Large intestine (tissue), 12 donors: ENCODE measurements at places on chromosomes 5 and 9.

- DNase-seq = peak; percentile 50
These were observed 62.8 kb downstream of the PFDN1 start for GRCh38 chr5:140239939-140240700.

GRCh38 chr5:174608631-174609097 lies 115.7 kb upstream of the MSX2 start:
- DNase-seq = peak; percentile 69

GRCh38 chr5:74334762-74335384 lies 305.7 kb downstream of the ENC1 start:
- DNase-seq = no peak

DNA sequence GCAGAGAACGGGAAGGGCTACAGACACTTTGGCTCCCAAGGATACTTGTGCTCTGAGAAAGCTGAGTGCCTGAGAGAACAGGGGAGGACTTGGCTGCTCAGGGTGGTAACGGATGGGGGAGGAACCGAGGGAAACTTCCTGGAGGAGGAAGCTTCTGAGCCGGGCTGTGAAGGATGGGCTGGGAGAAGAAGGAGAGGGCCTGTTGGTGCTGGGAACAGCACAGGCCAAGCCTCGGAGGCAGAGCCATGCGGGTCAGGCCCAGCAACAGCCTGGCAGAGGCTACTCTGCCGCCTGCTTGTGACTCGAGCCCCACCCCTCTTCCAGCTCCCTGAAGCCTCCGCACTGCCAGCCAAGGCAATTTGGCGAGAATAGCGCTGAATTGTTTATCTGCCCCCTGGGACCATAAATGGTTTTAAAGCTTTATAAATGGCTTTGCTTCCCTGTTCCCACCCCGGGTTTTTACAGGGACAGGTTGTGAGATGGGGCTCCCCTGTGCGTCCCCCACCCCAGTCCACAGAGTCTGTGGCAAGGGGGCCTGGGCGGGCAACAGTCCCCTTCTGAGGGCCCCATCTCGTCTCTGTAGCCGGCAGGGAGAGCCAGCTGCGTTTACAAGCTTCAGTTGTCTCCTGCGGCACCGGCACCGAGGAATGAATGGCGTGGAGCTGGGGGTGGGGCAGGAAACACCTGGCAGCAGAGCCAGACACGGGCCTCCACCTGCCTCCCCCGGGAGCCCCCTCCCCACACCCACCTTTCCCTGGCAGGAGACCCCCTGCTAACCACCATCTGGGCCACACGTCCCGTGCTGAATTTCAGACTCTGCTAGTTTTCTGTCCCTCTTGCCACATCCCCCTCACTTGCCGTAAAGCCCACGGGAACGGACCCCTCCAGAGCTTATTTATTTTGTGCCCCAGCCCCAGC lies 24.4 kb downstream of the FAM163B start:
- peak; percentile 51 for DNase-seq

- DNase-seq = no peak
These were observed 26.3 kb upstream of the SYNPO start for GRCh38 chr5:150613991-150614660.

- DNase-seq = peak; percentile 46
These were observed 3.5 kb upstream of the TMED9 start for GRCh38 chr5:177588413-177588909.

- DNase-seq = peak; percentile 30
These were observed 17.4 kb downstream of the TMOD1 start for GRCh38 chr9:97518909-97519307.

GRCh38 chr9:132948482-132949050 lies 4.2 kb upstream of the TSC1 start:
- peak; percentile 50 for DNase-seq

DNA sequence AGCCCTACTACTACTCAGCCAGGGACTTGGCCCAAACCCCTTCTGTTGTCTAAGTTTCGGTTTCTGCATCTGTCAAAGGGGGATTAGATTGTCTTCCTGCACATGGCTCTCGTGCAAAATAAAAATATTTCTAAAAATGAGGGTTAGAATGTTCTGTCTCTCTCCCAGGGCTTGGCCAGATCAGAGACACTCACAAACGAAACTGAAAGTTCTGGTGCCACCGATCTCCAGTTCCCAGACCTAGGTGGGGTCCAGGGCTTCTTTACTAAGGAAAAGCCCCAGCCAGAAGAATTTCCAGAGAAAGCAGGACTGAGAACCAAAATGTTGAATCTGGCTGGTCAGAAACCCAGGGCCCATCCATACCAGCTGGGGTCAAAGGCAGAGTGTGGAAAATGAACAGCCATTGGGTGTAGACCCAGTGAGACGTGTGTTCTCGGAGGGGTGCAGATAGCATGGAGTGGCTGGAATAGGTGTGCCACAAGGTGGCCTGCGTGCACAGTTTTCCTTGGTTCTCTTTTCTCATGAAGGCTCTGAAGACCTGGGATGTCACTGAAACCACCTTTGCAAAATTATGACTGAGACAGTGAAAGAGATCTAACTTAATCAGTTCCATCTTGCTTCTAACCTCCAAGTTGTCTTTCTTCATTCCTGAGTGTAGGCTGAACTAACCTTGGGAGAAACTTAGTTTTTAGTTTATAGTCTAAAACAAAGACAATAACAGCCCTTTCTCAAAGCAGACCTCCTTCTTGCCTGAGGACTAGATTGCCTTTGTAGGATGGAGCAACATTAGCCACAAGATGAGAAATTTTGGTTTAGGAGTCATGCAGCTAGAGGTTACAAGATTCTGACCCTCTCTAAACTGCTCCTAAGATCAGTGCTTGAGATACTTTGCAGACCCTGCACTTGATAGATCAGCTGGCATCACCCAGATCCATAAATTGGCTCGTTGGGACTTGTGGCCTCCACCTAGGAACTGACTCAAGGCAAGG lies 2.3 kb upstream of the SLC23A1 start:
- no peak for DNase-seq

GRCh38 chr9:115593587-115594091 lies 475.7 kb upstream of the TNC start:
- peak; percentile 22 for DNase-seq

- DNase-seq = peak; percentile 51
These were observed 33.3 kb downstream of the RASEF start for GRCh38 chr9:83029531-83030137.

- no peak for DNase-seq
These were observed 257.6 kb downstream of the NFIB start for GRCh38 chr9:14056316-14056861.

DNA sequence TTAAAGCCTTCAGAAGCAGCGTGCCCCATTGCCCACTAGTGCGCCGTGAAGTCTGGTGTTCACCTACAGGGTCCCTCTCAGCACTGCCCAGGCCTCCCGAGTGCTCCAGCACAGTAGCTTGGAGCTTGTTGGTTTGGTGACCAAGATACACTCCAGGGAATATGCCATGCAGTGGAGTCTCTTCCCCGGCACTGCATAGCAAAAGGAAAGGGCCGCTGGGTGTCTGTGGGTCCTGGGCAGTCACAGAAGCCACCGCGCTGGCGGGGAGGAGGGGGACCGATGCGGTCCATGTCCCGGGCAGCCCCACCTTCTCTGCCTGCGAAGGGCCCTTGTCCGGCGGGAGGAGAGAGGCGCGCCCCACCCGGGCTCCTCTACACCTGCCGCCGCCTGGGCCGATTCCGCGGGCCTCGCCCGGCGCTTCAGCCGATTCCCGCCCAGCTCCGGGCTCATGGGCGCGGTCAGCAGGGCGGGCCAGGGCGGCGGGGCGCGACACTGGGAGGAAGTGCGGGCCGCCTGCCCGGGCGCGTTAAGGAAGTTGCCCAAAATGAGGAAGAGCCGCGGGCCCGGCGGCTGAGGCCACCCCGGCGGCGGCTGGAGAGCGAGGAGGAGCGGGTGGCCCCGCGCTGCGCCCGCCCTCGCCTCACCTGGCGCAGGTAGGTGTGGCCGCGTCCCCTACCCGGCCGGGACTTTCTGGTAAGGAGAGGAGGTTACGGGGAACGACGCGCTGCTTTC lies at the start of gene SYK:
TSS of gene SYK (plus strand) at position 579 of the 732 bp plus-strand sequence. CDS start 42,080 bp downstream, outside the sequence.
- peak; percentile 82 for DNase-seq

DNA sequence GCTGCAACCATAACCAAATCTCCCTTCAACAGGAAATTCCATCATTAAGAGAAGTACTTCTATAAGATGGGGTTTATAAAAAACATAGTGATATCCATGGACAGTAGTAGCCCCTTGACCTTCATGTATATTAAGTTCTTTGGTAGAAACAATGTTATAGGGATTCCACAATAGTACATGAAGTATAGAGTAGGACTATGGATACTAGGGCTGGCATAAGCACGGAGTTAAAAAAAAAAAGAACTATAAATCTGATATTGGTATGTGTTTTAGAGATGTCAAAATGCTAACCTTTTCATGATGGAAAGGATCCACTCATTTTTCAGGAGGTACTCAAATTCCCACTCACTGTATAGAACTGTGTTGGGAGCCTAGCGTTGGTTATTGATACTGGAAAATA lies 337.6 kb downstream of the FGF10 start:
- no peak for DNase-seq

DNA sequence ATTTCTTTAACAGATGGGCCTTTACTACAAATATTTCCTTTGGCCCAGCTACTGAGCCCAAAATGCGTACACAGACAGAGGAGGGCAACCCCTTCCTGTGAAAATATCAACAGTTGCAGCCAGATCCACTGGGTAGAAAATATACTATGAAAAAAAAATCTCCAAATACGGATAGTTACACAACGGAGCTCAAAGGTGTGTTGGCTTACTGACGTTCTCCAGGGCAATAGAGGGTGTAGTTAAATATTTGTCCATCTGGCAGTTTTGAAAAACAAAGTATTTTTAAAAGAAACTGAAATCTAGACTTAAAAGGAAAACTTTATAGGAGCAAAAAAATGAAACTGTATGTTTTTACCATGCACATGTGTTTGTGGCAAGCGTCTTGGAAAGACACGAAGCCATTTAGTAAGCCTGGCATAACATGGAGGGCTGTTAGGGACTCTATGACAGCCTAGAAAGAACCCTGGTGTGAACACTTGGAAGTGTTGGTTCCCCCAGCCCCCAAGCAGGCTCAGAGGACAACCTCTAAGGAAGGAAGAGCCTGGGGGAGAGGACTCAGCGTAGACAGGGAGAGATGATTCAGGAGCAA lies 157.8 kb upstream of the TRPM3 start:
- no peak for DNase-seq

DNA sequence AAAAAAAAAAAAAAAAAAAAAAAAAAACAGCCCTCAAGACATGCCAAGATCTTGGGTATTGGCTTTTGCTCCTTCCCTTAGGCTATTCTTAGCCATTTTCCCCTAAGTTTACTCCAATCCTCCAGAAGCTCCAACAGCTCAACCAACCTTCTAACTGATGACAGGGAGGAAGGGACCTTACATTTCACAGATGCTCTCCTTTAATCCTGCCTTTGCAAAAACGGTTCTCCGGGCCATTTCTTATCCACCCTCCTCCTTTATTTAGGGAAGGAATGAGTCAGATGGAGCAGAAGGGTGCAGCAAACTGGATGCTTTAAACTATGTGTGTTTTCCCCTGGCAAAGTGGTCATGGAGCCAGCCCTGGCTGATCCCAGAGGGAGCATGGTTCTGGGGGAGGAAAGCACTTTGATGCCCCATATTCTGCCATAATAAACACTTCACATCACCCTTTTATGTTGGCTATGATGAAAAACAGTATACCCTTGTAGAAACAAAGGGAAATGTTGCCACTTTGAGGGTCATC lies 369.4 kb upstream of the DMAC1 start:
- DNase-seq = no peak

- no peak for DNase-seq
These were observed 97.3 kb downstream of the ZNF462 start for GRCh38 chr9:106960258-106960657.

DNA sequence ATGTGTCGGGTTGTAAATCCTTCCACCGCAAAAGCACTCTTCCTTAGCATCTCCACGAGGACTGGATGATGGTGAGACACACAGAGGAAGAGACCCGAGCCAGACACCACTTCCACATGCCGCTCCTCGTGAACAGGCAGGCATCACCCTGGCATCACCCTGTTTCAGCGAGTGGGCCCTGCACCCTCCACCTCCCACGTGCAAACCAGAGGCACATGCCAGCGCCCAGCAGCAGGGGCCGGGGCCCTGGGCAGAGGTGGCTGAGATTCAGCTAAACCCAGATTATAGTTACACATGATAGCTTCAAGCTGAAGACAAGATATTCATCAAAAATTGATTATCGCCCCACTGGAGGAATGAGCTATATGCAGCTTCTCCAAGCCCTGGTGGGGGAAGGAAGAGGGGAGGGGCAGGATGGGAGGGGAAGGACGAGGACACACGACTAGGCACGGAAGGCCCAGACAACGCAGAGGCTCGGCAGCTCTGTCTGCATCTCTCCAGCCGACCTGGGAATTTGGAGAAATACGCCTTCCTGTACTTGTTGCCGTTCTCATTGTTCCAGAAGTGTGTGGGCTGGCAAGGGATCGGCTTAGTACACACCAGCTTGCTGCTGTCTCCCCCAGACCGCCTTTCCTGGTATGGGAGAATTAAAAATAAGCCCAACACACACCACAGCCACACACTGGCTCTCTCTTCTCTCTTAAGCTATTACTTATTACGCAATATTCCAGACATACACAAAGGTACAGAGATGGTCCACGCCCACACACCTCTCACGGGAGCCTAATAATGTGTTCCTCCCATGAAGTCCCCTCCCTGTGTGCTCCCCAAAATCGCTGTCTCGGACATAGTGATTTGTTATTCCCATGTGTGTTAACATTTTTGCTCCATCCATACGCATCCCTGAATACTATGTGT lies 50.4 kb upstream of the ZNF354A start:
- DNase-seq = no peak
